ENCODE measurements at places on chromosomes 11 and 22. TPM values are rescaled to one million over a fixed set of nuclear protein-coding genes. Genes with fewer than 3 reads are reported as not detected.

Gene HOATZ
- total RNA-seq = not detected

Gene GP1BB
- total RNA-seq = 0.83 TPM

Gene LRRC74B
- total RNA-seq = not detected

Gene MRPL16
- total RNA-seq = 25.5 TPM

Gene FXYD6
- total RNA-seq = 62.8 TPM

Gene AIFM3
- 2.6 TPM for total RNA-seq

Gene CENATAC
- 27.8 TPM for total RNA-seq

Gene POLDIP3
- 42.8 TPM for total RNA-seq

Gene CADM1
- total RNA-seq = 5.5 TPM

Gene MYBPC3
- 0.19 TPM for total RNA-seq

Gene NCAM1
- 76.8 TPM for total RNA-seq

Gene FAT3
- total RNA-seq = 40.5 TPM
